NCI-H1417 treated with DMSO at 0.1 percent for 48 hours (cell line): ENCODE measurements at places on chromosomes 5 and 9.

DNA sequence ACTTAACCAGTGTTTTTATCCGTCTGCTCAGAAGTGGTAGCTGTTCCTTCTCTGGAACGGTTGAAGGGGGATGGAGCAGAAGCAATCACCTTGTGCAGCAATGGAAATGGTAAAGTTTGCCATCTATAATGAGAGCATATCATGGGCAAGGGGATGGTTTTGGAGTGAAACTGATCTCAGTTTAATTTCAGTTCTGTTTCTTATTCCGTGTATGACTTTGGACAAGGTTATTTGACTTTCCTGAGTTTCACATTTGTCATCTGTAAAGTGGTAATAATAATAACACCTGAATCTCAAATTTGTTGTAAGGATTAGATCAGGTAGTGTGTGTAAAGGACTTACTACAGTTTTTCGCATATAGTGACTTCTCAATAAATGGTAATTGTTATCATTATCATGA lies 106.1 kb downstream of the PCSK1 start:
- DNase-seq, result no peak

DNA sequence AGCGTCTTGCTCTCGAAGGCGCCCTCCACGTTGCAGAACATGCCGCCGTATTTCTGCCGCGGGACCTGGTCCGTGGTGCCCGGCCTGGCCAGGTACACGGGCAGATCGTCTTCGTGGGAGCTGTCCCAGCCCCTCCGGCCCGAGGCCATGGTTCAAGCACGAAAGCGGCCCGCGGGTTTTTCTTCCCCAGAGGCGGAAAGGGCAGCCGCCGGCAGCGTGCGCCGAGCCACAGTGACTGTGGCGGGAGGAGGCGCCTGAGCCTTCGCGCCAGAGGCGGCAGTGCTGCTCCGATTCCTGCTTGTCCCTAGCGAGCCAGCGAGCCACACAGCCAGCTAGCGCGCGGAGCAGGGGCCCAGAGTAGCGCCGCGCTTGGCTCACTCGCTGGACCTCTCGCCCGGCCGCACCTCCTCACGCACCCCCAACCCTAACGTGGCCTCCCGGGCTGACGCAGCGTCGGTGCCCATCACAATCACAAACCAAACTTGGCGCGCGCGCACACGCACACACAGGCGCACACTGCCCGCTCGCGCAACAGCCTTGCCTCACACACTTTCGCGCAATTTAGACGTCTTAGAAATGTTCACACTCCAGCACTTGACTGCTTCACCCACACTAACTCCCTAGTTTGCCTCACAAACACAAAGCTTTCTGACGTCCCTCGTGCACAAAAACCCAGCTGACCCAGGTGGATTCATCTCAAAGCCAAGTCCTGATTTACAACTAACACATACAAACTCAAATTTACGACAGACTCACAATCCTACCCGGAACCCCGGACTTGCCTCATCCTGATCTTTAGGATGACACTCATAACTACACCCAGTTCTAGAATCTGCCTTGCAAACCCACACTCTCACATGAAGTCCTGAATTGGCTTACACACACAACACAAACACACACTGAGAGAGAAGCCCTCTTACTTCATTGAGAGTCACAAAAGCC lies at the start of gene DPYSL3:
DPYSL3 (minus strand) TSS at position 359 of the 942 bp plus-strand sequence; CDS start at position 149, 210 bp downstream.
- DNase-seq, result no peak

GRCh38 chr5:113705657-113706056 lies 192.2 kb downstream of the YTHDC2 start:
- no peak for DNase-seq

DNA sequence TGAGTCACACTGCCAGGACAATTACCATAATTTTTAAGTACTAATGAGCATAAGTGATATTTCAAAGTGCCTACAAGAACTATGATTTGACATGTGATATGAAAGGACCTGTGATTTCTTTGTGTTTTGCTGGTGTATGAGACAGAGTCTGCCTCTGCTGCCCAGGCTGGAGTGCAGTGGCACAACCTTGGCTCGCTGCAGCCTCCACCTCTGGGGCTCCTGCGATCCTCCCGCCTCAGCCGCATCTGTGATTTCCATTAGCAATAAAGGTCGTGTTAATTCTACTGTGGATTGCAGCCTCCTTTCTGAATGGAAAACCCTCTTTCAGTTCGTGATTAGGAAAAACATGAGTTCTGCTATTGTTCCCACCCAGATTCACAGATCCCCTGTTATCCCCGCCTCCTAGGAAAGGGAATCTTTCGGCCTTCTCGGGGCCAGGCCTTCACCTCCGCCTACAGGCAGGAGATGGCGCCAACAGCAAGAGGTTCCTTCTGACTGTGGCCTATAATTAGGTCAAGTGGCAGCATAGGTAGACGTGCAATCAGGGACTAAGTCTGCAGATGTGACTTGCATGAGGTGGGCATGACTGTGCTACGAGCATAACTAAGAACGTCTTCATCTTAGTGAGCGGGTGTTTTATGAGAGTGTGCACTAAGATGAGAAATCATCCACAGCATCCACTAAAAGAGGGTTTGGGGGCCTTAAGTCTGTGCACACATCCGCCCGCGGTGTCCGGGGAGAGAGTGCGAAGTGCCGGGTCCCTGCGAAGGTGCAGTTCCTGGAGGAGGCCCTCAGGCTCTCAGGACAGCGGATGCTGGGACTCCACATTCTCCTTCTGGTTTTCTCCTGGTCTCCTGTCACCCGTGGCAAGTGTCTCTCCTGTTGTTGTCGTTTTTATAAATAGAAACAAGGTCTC lies 23.1 kb downstream of the TRIM7 start:
- no peak for DNase-seq

DNA sequence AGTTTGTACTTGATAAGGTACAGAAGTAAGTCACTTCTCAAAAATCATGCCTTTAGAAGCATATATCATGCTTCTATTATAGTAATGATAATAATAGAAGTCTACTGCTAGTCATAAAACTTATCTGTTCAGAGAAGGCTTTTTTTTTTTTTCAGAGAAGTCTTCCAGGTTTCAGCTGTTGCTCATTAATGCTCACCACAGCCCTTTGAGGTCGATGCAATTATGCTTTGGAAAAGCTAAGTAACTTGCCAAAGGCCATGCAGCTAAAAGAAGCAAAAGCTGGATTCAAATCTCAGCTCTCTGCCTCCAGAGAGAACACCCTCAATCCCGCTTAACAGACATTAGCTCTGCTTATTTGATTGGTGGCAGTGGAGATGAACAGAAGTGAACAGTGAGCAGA lies 150.8 kb downstream of the DOCK8 start:
- no peak for DNase-seq

- no peak for DNase-seq
Observed at GRCh38 chr5:78974011-78974410, 11.1 kb downstream of the ARSB start.

GRCh38 chr5:126122942-126123341 lies 300.3 kb upstream of the GRAMD2B start:
- DNase-seq, result no peak

GRCh38 chr5:151214614-151215545 lies 9.0 kb downstream of the CCDC69 start:
- no peak for DNase-seq

- DNase-seq, result no peak
Observed at GRCh38 chr5:37867654-37868053, 27.8 kb upstream of the GDNF start.

- no peak for DNase-seq
Observed at GRCh38 chr5:38913714-38914113, 67.9 kb downstream of the OSMR start.

DNA sequence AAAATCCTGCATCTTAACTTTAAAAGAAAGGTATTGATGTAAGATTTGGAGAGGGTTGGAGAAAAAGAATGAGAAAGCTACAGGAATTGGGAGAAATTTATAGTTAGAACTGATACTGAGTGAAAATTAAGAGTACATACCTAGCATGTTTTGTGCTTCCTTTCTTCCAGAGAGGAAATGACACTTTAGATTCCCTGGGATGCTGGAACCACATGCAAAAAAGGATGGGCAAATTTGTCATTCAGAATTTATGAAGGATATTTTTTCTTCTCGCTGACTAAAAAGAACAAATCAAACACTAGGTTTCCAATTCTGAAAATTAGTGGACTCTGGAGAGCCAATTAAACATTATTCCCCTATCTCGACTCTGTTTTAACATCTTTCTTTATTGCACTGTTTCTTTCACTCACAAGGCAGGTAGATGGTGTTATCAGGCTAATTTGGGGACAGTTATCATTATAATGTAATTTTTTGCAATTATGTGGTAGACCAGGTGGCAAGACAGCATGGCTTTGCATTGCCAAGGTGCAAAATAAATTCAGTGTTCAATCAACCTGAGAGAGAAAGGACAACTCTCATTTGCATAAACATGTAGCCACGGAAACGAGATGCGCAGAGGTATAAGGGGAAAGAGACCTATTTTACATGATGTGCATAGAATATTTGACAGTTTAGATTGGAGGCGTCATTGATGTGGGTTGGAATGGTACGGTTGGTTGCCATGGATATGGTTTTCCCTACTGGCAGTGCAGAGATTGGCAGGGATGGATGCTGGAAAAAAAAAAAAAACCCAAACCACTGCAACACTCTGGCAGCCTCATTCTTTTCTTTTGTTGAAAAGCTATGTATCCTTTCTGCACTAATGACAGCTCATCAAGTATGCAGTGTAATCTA lies 320.4 kb upstream of the CCNH start:
- peak; percentile 13 for DNase-seq

GRCh38 chr5:62268792-62269191 lies 37.2 kb upstream of the KIF2A start:
- DNase-seq, result no peak

DNA sequence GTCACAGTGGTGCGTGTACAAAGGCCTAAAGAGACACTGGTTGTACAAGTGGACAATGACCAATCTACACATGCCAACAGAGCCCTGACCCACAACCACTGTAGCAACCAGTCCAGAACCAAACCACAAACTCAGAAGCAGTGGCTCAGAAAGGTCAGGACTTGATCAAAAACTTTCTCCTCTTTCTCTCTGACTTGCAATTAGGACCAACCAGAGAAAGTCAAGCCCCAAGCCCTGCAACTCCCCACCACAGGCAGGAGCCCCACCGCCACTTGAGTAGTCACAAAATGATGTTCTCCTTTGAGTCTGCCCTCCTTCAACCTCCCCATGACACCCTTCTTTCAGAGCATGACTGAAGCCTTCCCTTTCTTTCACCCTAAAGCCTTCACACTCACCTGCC lies 291.8 kb downstream of the CDH10 start:
- DNase-seq, result no peak

DNA sequence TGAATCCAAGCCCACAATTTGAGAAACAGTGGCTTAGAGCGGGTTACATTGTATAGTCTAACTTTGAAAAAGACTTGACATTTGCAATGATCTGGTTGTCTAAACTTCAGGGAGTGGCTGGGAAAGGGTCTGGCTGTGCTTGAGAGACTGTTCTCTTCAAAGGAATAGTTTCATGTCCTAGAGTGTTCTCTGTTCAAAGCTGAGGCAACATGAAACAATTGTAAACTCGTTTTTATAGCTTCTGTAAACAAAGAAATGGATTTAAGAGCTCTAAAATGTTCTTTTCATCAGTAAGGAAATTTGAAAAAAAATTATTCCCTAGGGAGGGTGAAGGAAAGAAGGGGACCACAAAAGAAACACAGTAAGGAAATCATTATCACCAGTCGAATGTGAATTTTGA lies 41.6 kb downstream of the FOCAD start:
- no peak for DNase-seq

GRCh38 chr9:119026120-119026519 lies 343.1 kb downstream of the BRINP1 start:
- no peak for DNase-seq

DNA sequence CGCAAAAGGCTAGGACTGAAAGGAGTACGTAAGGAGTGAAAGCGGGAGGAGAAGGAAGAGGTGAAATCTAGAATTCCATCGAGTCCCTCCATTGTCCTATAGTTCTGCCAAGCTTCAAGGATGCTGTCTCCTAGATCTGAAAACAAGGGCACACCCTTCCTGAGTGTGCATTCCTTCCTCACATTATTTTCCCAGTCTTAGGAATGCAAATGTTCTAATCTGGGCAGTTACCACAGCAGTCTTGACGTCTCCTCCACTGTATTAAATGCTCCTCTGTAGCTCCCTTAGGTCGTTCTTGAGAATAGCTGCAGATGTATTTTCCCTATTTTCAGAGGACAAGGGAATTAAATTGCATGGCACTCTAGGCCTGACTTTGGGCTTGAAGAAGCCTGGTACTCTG lies 127.6 kb downstream of the SLIT3 start:
- DNase-seq, result no peak

- DNase-seq, result no peak
Observed at GRCh38 chr9:71760901-71761300, 7.4 kb downstream of the CEMIP2 start.

GRCh38 chr5:113371721-113372196 lies 63.0 kb downstream of the TSSK1B start:
- DNase-seq, result no peak

DNA sequence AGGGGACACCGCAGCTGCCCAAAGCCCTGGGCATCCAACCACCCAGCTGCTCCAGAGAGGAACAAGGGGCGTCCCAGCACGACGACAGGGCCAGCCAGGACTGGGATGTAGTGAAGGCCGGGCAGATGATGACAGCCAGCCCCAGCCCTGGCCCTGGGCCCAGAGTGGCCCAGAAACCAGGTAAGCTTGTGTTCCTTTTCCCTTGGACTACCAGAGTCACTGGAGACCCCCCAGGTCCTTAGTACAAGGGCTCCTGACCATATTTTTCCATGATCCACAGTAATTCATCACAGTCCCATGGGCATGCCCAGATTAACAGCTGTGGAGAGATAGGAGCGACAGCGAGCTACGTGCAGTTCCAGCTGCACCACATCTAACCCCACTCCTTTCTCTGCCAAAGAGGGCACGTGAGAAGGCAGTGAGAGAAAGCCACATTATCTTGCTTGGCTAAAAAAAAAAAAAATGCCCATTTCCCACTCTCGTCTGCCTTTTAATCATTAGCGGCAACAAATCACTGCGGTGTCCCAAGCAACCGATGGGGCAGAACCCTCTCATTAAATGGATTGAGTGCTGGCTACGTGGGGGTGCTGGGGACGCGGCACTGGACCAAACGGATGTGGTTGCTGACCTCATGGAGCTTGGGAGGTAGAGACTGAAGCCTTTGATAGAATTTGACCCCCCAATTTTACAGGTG lies 21.7 kb upstream of the SYNPO start:
- no peak for DNase-seq

- DNase-seq, result no peak
Observed at GRCh38 chr9:34566972-34567371, 22.6 kb downstream of the CNTFR start.
